Ureter (tissue), 1 donor: ENCODE measurements at places on chromosomes 4 and X.

DNA sequence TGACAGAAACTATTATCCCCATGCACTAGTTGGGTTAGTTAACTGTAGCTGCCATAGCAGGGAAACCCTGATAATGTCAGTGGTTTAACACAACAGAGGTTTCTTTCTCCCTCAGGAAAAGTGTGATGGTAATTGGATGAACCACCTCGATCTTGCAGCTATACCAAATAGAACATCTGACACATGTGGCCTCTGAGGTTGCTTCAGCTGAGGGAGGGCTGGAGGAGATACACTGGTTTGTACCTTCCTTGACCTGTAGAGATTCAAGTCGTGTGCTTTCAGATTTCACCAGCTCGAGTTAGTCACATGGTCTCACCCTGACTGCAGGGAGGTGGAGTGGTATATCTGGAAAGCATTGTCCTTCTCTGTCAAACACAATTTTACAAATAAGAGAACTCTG, 147.2 kb upstream of the SFRP2 start:
- no peak for DNase-seq

- DNase-seq = no peak
These were observed 2.3 kb upstream of the CHIC2 start for GRCh38 chr4:54066718-54067129.

DNA sequence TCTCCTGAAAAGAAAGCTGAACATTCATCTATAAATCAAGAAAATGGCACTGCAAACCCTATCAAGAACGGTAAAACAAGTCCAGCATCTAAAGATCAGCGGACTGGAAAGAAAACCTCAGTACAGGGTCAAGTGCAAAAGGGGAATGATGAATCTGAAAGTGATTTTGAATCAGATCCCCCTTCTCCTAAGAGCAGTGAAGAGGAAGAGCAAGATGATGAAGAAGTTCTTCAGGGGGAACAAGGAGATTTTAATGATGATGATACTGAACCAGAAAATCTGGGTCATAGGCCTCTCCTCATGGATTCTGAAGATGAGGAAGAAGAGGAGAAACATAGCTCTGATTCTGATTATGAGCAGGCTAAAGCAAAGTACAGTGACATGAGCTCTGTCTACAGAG, 28.6 kb downstream of the PAQR3 start:
- DNase-seq = no peak

- DNase-seq = no peak
These were observed 7.3 kb downstream of the TMEM154 start for GRCh38 chr4:152672206-152673092.

DNA sequence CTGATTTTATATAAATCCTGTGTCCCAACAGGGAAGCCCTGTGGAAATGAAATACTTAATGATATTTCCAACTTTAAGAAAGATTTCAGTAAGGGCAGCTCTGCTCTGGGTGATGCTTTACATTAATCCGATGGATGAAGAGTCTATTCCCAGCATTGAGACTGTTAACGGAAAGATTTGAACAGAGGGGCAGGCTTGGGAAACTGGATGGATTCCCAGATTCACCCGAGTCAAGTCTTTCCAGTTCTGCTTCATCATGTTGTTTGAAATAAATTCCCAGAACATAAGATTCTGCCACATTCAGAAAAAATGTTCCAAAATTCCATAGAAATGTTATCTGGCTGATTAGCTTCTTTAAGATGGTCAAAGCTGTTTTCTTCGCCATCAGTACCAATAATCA, 246.0 kb downstream of the FBXW7 start:
- no peak for DNase-seq

GRCh38 chrX:138996268-138996667, 284.8 kb upstream of the FGF13 start:
- no peak for DNase-seq

DNA sequence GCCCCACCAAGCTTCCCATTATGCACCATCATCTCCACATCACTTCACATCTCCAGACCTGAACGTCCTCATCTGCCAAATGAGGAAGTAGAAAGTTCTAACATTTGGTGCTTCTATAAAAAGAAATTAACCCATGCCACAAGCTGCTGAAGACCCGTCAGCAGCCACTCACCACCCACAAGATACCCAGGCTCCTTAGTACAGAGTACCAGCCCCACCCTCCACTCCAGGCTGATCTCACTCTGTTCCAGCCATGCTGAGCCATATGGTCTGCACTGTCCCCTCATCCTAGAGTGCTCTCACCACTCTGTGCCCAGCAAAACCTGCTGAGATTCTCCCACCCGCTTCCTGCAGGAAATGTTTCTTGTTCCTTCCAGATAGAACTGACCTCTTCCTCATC, 240.8 kb upstream of the PPARGC1A start:
- DNase-seq = no peak

GRCh38 chr4:186912606-186913005, 188.9 kb upstream of the FAT1 start:
- no peak for DNase-seq

GRCh38 chr4:8318509-8318908, 49.0 kb downstream of the HTRA3 start:
- peak; percentile 15 for DNase-seq

DNA sequence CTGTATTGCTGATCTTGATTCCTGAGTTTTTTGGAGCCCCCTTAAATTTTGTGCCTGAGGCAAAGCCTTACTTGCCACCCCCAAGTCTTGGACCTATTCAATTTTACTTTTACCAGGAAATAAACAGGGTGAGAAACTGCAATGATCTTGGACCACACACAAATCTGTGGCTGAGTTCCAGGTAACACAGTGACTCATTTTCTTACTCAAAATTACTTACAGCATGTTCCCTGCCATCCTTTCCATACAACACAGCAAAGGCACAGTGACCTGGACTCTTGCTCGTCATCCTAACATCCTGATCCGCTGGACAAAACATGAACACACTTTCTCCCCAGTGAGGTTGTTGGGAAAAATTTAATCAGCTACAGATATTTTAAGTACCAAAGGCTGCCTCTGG, 60.7 kb upstream of the S100G start:
- no peak for DNase-seq

DNA sequence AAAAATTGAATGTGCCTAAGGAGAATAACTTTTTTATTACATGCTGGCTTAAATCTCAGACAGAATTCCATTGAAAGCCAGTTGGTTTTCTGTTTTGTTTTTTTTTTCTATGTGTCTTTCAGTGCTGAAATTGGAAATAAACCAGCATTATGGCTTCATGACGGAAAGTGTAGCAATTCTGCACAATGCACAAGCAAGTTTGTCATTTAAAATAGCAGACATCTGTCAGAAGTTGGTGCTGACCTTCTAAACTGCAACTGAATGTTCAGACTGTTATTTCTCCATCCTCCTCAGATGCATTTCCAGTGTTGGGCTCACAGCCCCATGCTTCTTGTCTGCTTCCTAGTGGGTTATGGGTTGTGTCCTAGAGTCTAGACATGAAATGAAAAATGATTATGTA, 107.2 kb upstream of the LIMCH1 start:
- DNase-seq = no peak

DNA sequence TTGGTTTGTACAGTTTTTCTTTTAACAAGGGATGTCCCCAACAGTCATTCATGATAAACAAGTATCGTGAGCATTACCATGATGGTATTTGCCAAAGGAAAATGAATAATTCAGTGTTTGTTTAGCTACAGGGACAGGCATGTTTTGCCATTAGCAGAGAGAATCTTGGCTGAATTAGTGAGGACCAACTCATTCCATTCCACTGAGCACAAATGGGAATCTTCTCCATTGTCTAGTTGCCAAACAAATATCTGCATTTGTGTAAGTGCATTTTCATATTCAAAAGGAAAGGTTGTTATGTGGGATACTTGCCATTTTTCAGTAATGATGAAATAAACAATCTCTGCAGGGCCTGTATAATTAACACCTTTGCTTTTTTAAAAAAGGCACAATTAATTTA, 1762.6 kb downstream of the RPA4 start:
- DNase-seq = no peak

DNA sequence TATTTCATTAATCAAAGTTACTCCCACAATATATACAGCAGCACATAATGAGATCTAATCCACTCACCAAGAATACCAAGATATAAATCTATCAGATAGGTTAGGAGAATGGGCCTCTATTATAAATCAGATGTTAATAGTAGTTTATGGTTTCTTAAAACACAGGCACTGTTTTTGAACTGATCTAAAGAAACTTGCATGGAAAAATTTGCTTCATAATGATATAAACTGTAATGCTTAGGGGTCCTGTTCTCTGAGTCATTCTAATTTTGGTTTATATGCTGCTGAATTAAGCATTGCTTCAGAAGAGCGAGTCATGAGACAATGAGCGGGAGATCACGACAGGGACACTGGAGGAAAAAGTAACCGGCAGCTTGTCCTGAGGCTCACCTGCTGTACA, 113.3 kb upstream of the OTUD4 start:
- no peak for DNase-seq

GRCh38 chr4:113586072-113586471, 175.5 kb downstream of the CAMK2D start:
- no peak for DNase-seq

DNA sequence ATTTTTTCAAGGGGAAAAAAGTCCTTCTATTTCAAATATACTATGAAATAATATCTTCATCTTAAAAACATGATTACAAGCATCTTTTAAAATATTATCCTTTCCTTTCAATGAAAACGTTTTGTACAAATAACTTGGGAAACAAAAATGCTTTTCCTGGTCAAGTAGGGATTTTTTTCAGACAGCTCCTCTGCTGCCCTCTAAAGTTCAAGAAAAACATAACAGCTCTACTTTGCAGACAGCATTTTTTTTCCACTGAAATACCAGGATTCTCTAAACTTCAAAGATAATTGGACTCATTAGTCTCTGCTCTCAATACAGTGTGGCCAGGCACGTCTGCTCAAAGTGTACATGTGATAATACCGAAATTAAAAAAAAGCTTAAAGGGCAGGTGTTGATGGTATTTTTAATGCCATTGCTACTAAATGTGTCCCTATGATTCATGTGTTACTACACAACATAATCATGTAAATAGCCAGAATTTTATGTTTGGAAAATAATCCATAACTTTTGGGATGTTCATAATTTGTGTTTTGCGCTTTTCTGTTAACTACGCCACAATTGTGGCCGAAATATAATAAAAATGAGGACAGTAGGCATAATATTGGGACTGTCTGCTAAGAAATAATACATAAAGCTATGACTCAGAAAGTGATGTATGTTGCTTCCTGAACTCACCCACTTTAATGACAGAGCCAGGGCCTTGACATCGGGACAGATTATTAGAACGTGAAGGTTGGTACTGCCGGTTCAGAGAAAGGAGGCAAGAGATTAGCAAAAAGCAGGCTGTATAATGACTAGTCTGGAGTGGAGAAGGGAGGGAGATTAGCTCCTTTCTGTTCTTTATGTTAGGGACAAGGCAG, 478.9 kb downstream of the KCNIP4 start:
- no peak for DNase-seq
